Left hindlimb (tissue), 1 donor: ENCODE measurements at places on chromosomes 7 and 10.

GRCh38 chr10:128825626-128826025 is 641.4 kb upstream of the MGMT start:
- DNase-seq = no peak

DNA sequence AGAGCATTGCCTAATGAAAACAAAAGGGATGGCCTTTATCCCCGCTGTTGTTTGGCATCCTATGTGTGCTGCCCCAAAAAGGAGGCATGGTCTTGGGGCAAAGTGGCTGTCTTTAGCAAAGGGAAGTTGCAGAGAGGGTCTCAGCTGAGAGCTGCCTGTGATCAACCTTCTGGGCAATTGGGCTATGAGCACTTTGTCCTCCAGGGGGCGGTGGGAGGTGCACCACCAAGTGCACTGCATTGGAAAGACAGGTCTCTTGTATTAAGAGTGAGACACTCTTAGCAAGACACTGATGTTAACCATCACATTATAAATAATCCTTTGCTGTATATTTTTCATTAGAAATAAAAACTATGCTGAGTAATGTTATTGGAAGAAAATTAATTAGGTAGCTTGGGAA is 314.8 kb downstream of the POM121L12 start:
- no peak for DNase-seq

DNA sequence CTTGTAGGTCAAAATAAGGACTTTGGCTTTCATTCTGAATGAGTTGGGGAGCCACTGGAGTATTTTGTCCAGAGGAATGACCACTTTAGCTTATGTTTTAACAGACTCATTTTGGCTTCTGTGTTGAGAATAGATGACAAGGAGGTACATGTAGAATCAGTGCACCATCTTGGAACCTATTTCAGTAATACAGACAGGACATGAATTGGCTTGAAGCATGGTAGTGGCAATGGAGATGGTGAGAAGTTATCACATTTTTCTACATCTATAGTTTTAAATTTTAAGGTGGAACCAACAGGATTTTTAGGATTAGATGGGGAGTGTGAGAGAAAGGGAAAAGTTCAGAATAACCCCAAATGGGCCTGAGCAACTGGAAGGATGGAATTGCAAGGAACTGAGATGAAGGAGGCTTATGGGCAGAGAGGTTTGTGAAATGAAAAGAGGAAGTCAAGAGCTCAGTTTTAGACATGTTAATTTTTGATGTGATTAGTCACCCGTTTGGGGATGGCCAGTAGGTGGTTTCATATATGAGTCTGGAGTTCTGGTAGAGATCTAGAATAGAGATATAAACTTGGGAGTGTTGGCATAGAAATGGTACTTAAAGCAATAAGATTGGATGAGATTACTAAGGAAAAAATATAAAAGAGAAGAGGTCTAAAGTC is 89.2 kb upstream of the JAZF1 start:
- no peak for DNase-seq

DNA sequence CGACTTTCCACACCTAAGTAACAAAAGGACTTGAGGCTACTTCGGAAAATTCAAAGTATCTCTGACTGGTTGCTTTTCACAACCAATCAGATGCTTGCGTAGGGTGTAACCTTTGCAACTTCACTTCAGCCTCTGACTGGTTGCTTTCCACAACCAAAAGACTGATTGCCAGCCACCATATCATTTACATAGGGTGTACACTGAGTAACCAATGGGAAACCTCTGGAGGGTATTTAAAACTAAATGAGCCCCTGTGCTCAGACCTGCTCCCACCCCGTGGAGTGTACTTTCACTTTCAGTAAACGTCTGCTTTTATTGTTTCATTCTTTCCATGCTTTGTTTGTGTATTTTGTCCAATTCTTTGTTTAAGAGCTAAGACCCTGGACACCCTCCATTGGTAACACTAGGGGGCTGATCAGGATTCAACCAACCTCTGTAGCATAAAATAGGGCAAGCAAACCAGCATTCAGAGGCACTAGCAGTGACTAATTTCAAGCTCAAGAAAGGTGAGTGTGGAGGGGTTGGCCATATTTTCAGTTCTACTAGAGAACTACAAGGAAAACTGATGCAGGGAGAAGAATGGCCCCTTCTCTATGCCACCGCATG is 390.8 kb downstream of the POM121L12 start:
- no peak for DNase-seq

DNA sequence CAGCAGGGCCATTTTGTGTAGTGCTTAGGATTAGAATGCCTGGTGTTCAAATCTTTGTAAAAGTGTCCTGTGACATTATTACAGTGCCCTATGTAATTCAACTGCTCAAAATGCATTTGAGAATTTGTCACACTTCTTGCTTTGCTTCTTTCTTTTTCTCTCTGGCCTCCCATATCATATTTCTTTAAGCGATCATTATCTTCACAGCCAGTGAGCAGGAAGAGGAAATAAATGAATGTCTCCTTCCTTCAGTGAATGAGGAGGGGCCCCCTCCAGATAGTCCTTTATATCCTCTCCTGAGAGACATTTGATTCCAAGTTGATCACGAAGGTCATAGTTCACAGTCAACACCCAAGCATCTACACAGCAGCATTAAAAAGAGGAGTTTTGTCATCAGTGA is 425.1 kb upstream of the NPVF start:
- DNase-seq = no peak

GRCh38 chr10:102409604-102410428 is 8.8 kb downstream of the PSD start:
- DNase-seq = no peak

- DNase-seq = peak; percentile 43
These were observed 51.4 kb upstream of the PFKFB3 start for GRCh38 chr10:6151087-6151977.

DNA sequence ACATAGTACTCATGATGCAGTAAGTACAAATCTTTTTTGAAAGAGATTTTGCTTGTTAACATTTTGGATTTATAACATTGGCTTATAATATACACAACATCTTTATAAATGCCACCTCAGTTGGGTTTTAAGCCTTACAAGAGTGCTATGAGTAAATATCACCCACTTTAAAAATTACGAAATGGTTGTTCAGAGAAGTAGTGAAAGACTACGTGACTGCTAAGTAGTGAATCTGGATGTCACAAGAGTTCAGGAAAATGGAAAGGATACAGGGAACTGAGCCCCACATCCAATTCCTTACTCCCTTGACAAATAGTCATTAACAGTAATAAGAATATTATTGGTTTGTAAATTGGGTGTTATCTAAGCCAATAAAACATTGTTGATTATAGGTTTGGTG is 20.0 kb downstream of the TMEM106B start:
- no peak for DNase-seq

DNA sequence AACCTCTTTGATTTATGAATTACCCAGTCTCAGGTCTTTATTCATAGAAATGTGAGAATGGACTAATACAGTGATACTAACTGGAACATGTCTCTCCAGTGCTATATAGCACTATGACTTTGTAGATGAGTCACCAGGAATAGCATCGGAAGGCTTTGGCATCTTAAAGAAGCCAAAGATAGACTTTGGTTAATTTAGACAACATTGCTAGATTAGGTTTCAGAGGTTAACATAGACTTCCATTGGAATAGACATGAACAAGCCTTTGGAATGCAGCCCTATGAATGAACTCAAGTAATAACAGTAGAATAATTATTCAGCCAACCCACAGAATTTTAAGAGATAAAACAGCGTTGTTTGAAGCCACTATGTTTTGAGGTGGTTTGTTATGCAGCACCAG is 169.2 kb downstream of the HGF start:
- no peak for DNase-seq

GRCh38 chr7:82375713-82376112 is 67.9 kb downstream of the CACNA2D1 start:
- no peak for DNase-seq

DNA sequence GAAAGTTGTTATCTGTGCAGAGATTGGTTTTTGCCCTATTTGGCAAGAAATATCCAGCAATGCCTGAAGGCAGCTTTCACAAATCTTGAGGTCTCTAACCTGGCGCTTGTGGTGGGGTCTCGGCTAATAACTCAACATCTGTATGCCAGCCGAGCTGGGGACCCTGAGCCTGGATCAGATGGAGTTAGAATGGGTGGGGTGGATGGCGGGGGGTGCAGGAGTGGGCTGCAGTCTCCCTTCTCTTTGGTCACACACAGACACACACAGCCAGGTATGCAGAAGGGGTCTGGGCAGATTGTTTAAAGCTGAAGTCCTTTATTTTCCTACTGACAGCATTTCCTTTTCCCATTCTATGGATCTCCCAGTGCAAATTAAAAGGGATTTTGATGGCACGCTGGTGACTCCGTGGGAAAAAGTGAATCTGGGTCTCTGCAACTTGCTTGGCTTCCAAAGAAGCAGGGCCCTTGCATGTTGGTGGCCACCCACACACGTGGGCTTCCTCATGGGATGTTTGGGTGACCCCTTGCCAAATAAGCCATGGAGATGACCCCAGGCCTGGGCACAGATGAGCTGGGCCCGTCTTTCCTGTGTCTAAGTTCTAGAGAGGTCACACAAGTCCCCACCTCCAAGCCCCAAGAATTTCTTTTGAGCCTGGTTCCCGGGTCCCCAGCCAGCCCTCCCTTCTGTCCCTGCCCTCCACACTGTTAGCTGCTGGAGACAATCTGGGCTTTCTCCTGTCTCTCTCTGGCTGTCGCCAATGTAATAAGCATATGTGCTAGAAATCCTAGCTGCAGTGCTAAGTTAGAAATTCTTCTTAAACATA is 39.9 kb upstream of the EMX2 start:
- DNase-seq = no peak
